ENCODE measurements at places on chromosomes 5 and 9.
A peak's percentile ranks its signal among the peaks of the same experiment; 100 is the strongest.

GRCh38 chr5:172175263-172175719 is 12.7 kb downstream of the STK10 start:
- peak overlapping the region; percentile 100 for H3K27ac ChIP-seq
- H3K4me1 ChIP-seq = peaks cover 80% of the 10 kb centered on the region
- peak; percentile 77 for DNase-seq
- peak overlapping the region; percentile 87 for H3K4me3 ChIP-seq
- no peaks in the 10 kb centered on the region for H3K27me3 ChIP-seq

DNA sequence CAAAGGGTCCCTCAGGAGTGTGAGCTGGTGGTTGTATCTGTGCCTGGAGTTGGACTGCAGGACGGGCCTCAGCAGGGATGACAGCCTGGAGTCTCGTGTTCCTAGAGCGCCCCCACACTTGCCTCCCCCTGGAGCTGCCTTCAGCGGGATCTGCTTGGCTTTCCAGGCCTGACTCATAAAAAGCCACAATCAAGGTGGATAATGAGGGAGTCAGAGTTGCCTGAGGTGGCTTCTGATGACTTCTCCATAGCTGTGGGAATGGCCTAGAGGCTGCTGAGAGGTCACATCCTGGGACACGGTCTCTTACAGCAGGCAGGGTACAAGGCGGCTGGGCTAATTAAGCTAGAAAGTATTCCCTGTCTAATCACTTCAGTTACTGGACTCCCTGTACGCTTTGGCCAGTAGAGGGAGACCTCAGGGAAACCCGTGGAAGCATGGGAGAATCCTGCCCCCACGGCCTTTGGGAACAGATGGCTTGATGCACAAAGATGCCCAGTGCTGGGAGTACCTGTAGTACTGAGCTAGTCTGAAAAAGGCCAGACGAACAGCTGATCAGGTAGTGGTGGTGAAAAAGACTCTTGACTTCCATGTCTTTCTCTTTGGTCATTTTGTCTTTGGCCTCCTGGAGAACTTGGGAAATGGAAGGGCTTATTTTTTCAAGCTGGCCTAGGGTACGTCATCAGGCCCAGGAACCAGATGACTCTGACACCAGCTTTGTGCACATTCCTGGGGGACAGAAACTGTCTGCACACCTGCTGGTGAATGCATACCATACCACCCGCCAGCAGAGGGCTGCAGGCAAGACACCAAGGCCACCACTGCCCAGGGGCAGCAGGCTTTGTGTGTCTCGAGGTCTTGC is 16.1 kb upstream of the FRRS1L start:
- peaks cover 2% of the 10 kb centered on the region for H3K36me3 ChIP-seq
- H3K4me1 ChIP-seq = peaks cover 7% of the 10 kb centered on the region
- no peak for DNase-seq

DNA sequence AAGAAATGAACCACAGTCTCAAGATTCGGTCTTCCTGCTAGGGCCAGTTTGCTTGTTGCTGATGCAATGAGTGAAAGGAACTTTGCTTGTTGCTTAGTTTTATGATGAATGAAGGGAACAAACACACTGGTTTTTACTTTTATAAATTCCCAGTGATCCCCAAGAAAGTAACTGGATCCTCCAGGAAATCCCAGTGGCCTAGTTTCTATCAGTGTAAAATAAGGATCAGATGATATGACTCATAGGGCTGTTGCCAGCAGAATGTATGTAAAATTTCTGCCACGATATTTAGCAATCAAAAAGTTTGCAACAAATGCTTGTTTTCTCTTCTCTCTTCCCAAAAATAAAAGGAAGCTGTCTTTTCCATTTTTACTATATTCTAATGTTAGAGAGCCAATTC is 160.1 kb upstream of the CDKN2B start:
- H3K27me3 ChIP-seq = peaks cover 26% of the 10 kb centered on the region
- no peak overlapping the region for H3K4me3 ChIP-seq
- H3K27ac ChIP-seq = no peak overlapping the region
- H3K36me3 ChIP-seq = no peaks in the 10 kb centered on the region
- no peak for DNase-seq

GRCh38 chr9:130632081-130632710 is 32.2 kb upstream of the PRDM12 start:
- no peaks in the 10 kb centered on the region for H3K27me3 ChIP-seq
- H3K4me3 ChIP-seq = no peak overlapping the region
- no peak overlapping the region for H3K27ac ChIP-seq
- DNase-seq = no peak
- peaks cover 22% of the 10 kb centered on the region for H3K36me3 ChIP-seq
- no peaks in the 10 kb centered on the region for H3K4me1 ChIP-seq

DNA sequence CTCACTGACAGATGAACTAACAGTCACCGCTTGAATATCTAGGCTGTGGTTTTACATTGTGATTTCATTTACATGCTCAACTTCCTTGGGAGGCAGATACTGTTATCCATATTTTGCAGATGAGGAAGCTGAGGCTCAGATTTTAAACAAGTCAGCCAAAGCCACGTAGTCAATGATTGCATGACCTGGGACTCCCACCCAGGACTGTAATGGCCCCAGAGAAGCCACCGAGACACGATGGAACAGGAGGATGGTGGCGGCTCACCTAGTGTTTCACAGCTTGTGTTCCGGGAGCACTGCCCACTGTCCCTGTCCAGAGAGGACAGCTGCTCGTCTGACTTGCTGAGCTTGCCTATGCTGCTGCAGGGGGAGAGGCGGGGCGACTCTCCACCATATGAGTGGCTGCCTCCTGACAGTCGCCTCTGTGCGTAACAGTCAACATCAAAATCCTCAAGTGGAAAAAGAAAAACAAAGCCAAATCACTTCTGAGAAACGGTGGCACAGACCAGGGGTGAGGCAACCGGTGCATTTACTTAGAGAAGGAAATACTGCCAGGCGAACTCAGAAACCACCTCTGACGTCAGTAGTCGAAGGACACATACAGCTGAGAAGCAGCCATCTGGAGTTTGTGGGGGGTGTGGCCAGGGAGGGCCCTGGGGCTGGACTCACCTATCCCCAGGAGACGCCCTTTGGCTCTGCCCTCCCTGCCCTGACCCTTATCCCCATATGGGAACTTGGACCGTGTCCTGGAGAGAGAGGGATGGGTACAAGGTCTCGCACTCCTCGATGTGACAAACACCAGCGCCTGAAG is 82.5 kb downstream of the PRRT1B start:
- H3K4me1 ChIP-seq = peaks cover 71% of the 10 kb centered on the region
- H3K27me3 ChIP-seq = peaks cover 2% of the 10 kb centered on the region
- peaks cover 53% of the 10 kb centered on the region for H3K36me3 ChIP-seq
- H3K27ac ChIP-seq = peak overlapping the region; percentile 89
- peak overlapping the region; percentile 32 for H3K4me3 ChIP-seq

DNA sequence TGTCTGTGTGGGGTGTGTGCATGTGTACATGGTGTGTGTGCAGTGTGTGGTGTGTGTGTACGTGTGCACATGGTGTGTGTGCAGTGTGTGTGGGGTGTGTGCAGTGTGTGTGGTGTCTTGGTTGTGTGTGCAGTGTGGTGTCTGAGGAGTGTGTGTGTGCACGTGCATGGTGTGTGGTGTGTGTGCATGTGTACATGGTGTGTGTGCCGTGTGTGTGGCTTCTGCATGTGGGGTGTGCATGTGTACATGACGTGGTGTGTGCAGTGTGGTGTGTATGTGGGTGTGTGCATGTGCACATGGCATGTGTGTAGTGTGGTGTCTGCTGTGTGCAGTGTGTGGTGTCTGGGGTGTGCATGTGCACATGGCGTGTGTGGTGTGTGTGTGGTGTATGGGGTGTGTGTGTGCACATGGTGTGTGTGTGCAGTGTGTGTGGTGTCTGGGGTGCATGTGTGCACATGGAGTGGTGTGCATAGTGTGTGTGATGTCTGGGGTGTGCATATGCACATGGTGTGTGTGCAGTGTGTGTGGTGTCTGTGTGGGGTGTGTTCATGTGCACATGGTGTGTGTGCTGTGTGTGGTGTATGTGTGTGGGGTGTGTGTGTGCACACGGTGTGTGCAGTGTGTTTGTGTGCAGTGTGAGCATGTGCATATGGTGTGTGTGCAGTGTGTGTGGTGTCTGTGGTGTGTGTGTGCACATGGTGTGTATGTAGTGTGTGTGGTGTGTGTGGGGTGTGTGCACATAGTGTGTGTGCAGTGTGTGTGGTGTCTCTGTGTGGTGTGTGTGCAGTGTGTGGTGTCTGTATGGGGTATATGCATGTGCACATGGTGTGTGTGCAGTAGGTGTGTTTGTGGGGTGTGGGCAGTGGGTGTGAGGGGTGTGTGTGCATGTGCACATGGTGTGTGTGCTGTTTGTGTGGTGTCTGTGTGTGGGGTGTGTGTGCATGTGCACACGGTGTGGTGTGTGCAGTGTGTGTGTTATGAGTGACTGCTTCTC is 40.6 kb upstream of the ZNG1F start:
- no peaks in the 10 kb centered on the region for H3K4me1 ChIP-seq
- H3K27ac ChIP-seq = no peak overlapping the region
- DNase-seq = no peak
- H3K4me3 ChIP-seq = no peak overlapping the region

DNA sequence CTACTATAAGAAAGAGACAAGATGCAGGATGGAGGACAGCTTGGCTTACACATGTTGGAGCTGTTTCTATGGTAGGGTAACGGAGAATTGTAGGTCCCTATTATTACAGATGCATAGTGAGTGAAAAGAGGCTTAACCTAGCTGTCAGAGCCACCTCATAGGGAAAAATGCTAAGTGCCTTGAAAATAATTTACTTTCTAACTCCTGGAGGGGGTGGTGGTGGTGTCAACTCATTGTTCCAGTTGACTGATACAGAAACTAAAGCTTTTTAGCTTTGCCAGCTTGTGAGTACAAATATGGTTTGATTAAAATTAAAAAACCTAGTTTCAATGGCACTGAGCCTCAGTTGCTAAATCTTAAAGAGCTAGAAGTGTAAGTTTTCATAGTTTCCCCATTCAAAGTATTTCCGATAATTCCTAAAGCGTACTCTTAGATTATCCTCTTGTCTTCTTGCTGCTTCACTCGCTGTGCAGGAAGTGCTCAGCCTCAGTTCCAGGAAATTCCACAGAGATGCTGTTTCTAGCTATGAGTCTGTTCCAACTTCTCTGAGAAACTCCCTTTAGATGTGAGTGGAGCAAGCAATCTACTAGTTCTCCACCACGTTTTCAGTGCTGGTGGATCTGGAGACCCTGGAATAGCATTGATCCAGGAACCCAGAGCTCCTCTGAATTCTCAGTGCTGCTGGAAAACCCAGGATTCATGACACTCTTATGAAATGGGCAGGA is 265.2 kb downstream of the DMAC1 start:
- no peaks in the 10 kb centered on the region for H3K36me3 ChIP-seq
- peak overlapping the region; percentile 77 for H3K27ac ChIP-seq
- H3K4me1 ChIP-seq = peaks cover 50% of the 10 kb centered on the region
- no peak for DNase-seq
- H3K4me3 ChIP-seq = peak overlapping the region; percentile 13
